ENCODE measurements at places on chromosomes 2 and 18. TPM values are rescaled to one million over a fixed set of nuclear protein-coding genes. Genes with fewer than 3 reads are reported as not detected.

DNA sequence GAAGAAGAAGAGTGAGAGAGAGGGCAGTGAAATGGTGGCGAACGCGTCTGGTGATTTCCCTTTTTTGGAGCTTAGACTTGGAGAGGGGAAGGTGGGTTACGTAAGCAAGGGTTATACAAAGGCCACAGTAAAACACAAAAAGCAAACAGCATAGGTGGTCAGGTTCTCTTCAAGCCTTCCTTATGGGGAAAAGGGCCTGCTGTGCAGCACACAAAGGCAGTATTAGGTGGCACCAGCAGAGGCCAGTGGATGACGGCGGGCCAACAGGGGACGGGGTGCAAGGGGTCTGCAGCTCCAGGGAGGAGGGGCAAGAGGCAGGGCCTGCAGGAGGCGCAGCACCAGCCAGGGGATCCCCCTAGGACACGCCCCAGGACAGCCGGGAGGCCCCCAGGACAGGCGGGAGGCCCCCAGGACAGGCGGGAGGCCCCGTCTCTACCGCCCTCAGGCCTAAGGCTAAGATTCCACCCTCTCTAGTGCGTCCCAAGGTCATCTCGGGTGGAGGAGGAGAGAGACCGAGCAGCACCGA, 32.6 kb upstream of the NPC1 start:
- no peak for DNase-seq

DNA sequence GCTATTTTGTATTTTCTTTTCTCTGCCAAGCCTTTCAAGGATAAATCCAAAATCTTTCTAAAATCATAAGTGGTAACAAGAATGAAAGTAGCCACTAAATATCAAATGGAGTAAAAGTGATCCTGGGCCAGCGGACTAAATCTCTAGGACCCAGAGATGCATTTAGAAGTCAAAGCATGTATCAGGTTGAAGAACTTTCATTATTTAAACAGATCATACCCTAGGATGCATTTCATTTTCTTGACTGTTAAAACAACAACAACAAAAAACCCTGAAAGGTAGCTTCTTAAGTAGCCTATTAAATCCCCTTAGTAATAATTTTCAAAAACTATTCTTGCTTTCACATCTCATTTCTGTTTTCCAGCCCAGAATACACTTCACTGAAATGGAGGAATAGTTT, 4.8 kb upstream of the POU3F3 start:
- no peak for DNase-seq

- no peak for DNase-seq
Observed at GRCh38 chr2:30956995-30957394, 149.7 kb upstream of the CAPN13 start.

The SKOR2 gene
- total RNA-seq: not detected

DNA sequence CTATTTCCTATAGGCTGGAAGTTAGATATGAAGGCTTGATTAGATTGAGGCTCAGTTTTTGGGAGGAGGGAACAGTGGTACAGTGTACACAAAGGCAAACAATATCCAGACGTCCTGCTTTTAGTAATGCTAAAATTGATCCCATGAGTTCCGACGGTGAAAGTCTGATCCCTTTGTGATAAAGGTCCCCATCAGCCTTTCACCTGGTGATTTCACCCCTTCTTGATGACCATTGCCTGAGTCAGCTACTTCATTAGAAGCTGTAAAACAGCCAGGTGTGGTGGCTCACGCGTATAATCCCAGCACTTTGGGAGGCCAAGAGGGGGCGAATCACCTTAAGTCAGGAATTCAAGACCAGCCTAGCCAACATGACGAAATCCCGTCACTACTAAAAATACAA, 29.7 kb downstream of the TWSG1 start:
- no peak for DNase-seq

DNA sequence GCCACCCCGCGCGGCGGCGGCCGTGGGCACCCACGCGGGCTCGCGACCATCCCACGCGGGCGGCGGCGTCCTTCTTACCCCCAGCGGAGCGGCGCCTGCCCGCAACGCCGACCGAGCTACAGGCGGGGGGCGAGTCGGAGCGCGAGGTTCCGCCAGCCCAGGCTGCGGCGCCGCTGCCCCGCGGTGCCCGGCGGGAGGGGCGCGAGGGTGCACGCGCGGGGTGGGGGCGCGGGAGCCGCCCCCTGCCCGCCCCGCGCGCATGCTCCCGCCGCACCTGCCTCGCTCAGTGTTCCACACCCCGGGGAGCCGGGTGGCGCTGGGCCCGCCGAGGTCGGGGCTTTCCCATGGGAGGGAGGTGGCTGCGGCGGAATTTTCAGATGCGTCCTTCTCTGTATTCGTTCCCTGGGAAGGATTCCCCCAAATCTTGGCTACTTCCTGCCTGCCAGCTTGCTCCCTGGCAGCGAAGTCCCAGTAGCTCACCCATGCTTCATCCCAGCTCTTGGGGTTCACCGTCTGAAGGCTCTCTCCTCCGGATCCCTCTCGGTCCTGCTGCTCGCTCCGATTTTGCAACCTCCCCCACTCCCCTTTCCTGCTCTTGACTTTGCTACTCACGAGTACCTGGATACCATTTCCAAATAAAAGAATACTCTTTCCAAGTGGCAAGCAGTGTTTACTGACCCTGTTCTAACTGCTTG, at the start of gene L3MBTL4:
TSS of gene L3MBTL4 (minus strand) at position 189 of the 695 bp plus-strand sequence. CDS start 103,286 bp downstream, outside the sequence.
- peak; percentile 66 for DNase-seq

DNA sequence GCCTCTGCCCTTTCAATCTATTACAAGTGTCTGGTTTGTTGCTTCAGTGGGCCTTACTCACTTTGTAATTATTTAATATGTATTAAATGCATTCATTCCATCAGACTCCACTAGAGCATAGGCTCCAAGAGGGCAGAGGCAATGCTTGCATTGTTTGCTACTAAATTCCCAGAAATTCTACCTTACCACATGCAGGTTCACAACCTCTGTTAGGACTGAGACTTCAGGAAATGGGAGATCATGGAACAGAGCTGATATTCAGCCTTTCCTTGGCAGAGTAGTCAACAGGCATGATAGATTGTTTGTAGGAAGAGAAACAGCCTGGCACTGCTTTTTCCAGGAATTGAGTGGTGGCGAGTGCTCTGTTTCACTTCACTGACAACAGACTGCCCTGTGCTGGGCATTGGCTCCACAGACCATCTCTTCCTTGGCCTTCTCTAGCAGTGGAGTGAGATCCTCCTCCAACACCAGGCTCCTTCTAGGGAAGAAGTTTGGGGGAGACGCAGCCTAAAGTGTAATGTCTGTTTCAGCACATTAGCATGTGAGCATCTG, 6.2 kb upstream of the MATN3 start:
- DNase-seq: no peak

DNA sequence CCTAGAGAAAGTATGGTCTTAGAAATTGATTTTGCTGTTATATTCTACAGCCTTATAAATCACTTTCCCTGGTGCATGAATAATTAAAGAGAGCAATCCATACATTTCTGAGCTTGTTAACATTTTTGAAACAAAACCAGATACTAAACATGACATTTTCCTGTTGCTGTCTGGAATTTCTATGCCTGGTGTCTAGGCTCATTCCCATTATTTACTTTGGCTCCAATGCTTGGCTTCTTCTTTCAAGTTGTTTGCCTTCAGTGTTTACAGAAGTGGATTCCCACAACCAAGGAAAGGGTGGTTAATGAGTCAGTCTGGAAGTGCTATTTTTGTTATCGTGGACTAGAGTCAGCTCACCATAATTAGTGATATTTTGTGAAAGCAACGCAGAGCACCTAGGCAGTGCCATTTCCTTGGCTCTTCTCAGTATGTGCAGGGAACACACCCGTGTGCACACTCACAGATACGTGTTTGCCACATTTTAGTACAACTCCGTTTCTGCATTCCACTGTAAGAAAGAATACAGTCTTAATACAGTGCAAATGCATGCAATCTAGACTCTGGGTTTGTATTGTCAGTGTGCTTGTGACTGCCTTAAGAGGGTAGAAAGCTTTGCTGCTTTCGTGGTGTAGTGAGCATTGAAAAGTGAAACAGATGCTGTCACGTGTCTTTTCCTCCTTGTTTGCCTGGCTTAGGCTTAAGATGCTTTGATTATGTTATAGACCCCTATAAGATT, 185.0 kb upstream of the RASGRP3 start:
- DNase-seq: no peak

DNA sequence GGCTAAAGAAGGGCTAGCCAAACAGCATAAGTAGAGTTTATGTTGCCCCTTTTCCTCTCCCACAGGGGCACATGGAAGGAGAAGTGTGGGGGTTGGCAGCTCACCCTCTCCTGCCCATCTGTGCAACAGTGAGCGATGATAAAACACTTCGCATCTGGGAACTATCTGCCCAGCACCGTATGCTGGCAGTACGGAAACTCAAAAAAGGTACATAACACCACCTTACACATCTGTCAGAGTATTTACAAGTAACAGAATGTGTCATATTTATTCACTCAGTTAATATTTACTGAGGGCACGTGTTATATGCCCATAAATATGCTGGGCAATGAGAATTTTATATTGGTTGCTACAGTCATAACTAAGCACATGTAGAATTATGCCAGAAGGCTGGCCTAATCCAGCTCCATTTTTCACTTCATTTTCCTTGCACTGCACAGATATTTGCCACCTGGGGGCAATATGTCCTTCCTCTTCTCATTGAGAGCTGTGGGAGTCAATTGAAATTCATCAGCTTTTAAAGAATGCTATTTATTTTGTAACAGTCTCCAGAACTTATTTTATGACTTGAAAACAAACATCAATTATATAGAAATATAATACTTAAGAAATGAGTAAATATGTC, 150.6 kb downstream of the RTN4 start:
- DNase-seq: no peak

DNA sequence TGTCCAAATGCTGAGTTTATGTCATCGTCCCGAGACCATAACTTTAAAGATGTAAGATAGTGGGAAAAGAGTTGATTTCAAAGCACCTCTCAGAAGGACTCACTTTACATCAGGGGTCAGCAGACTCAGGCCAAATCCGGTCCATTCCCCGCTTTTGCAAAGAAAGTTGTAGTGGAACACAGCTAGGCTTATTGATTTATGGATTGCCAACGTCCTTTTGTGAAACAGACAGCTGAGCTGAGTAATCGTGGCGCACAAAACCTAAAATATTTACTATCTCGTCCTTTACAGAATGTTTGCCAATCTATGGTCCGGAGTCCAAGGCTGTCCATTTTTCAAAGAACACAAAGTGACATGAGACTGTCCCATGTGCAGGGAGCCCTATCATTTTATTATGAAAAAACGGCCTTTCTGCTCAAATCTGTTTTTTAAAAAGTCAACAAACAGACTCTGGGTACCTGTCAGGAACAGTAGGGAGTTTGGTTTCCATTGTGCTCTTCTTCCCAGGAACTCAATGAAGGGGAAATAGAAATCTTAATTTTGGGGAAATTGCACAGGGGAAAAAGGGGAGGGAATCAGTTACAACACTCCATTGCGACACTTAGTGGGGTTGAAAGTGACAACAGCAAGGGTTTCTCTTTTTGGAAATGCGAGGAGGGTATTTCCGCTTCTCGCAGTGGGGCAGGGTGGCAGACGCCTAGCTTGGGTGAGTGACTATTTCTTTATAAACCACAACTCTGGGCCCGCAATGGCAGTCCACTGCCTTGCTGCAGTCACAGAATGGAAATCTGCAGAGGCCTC, at the start of gene IL1RN:
TSS of gene IL1RN (plus strand) at position 754 of the 801 bp plus-strand sequence. CDS start at position 781, 27 bp downstream.
- DNase-seq: no peak

- no peak for DNase-seq
Observed at GRCh38 chr2:25230198-25230947, 62.0 kb upstream of the POMC start.

The CDC42EP3 gene
- total RNA-seq: 6.5 TPM

The EML4 gene
- 32.1 TPM for total RNA-seq

The CXCR4 gene
- 86.8 TPM for total RNA-seq

- DNase-seq: no peak
Observed at GRCh38 chr2:190094316-190094871, 31.9 kb upstream of the MSTN start.

GRCh38 chr2:168137510-168138180, 109.8 kb downstream of the STK39 start:
- no peak for DNase-seq

DNA sequence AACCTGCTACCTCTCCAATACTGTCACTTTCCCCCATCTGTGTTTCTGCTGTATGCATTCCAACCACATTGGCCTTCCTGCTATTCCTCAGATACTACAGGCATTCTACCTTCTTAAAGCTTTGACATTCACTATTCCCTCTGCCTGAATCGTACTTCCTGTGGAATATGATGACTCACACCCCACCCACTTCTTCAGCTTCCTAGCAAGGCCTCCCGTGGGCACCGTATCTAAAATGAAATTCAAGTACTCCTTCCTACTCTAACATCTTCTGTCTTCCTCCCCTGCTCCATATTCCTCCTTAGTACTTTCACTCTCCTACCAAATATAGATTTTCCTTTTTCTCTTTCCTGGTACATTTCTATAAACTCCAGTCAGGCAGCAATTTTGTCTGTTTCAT, 710.4 kb downstream of the RNF144A start:
- DNase-seq: no peak

GRCh38 chr2:114421781-114422180, 20.7 kb upstream of the DPP10 start:
- DNase-seq: no peak

DNA sequence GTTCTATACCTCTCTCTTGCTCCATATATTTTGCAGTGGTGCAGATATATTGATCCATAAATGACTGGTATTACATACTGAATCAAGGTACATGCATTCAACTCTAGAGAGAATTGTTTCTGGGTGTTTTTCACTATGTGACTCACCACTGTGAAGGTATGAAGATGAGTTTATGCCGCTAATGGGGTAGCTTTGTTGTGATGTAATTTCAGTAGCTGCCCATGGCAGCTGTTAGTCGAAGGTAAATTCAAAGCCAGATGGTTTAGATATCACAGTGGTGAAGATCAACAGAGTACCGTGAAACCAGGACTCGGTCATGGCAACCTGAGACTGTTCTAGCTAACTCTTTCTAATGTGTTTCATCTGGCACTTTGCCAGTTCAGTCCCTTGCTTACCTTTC, 50.4 kb downstream of the PKP4 start:
- DNase-seq: no peak

- no peak for DNase-seq
Observed at GRCh38 chr2:10079870-10080535, at the start of gene CYS1. TSS of gene CYS1 (minus strand) at chr2:10080411. CDS start at chr2:10080223, 188 bp downstream.

DNA sequence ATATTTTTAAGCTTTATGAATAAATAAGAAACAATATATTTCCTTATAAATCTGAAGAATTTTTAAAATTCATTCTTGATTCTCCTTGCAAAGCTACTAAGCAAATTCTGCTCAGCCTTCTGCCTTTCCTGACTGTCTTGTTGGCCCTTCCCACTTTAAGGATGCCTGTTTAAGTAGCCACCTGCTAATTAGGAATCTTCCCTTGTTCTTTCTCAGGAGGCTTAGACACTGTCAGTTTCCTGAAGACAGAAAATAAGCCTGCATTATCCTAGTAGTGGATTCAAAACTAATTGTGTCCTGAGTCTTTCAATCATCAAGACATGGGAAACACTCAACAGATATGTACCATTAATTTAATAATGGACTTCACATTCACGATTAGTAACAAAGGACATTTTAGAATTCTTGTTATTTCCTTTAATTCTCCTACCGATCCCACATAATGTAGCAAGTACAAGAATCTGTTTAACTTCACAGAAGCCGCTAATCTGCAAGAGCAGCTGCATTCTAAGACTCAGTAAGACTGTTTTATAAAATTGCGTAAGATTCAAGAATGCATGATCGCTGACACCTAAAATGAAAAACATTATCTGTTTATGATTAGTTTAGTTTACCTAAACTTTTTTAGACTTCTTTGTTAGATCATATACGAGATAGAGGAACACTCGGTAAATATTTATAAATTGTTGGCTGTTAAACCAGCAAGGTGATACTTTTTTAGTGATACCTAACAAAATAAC, 445.4 kb upstream of the DSEL start:
- DNase-seq: no peak

Data from adrenal gland (tissue), 19 donors.